CD4-positive, alpha-beta T cell treated with Interleukin-17A for 4 hours (primary cell): ENCODE measurements at places on chromosomes 3 and 15.

- DNase-seq: peak; percentile 59
Measured at GRCh38 chr3:48655606-48656005, 7.1 kb downstream of the CELSR3 start.

- no peak for DNase-seq
Measured at GRCh38 chr3:128100161-128100560, 23.5 kb downstream of the RUVBL1 start.

GRCh38 chr3:132457286-132457685, 40.0 kb downstream of the DNAJC13 start:
- DNase-seq: no peak

GRCh38 chr3:155957412-155957880, 87.0 kb downstream of the GMPS start:
- no peak for DNase-seq

DNA sequence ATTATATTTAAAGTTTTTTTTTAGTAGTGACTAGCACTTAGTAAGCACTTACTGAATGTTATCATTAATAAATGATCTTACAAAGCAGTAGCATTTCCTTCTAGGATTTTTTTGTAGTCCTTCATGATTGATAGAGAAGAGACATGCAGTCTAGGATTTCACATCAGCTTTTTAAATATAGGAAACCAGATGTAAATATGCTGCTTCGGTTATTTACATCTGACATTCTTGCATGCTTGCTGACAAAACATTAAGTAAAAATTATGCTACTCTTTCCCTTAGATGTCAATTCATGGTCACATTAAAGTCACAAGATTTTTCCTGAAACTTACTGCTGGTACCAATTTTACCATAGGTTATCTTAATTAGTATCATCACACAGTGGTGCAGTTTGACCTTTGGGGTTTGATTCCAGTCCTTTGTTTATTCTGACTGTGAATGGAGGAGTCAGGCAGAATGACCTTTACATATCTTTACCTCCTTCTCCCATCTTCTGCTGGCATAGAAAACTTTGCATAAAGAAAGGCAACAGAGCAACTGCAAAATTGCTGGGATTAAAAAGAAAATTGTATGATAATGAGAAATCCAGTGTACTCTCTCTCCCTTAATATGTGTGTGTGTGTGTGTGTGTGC, 286.5 kb downstream of the LPP start:
- DNase-seq: no peak

- DNase-seq: no peak
Measured at GRCh38 chr3:170572665-170573253, 13.1 kb downstream of the SLC7A14 start.

DNA sequence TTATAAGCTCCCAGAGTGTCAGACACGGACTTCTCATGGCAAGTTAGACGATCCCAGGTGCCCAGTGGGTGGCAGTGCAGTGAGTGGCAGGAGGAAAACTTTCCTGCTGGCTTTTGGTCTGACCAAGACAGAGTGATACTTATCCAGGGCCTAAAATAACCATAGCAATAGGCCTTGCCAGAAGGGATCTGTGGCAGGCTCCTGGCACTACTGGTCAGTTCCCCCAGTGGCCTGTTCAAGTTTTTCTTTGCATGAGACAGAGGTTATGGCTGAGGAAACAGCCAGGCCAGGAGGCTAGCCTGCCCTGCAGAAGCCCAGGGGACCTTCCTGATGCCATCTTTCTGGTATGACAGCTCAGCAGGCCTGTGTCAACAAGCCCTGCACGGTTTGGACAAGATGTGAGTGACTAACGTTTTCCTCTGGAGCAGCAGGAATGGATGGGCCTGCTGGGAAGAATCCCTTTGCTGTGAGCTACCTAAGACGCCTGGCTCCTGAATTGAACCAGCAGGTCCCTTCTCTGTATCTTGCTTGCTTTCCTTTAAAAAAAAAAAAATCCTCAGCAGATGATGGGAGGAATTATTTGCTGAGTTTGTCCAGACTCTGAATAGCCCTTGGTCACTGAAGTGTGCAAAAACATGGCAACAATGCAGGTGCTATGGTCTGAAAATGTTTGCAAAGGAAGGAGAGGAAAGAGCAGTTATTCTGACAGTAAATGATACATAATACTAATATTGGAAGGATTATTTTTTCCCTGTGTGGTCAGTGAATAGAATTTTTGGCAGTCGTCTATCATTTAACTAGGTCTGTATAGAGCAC, 18.0 kb downstream of the SCG5 start:
- DNase-seq: no peak

GRCh38 chr15:100309109-100310040, 32.4 kb downstream of the ADAMTS17 start:
- DNase-seq: no peak

DNA sequence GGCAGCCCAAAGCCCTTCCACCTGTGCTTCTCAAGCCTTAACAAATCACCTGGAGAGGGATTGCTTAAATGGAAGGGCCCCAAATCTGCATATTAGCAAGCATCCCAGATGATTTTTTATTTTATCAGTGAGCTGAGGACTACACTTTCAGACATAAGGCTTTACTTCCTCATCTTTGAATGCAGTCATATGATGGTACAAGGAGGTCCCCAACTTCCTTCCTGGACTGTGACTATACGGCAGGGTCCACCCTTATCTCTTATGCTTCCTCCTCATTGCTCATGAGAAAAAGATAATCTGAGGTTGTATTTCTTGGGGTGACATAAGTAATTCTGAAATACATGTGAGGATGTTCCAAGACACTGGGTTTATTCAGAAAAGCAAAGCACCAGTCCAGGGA, 13.7 kb upstream of the HEG1 start:
- no peak for DNase-seq

DNA sequence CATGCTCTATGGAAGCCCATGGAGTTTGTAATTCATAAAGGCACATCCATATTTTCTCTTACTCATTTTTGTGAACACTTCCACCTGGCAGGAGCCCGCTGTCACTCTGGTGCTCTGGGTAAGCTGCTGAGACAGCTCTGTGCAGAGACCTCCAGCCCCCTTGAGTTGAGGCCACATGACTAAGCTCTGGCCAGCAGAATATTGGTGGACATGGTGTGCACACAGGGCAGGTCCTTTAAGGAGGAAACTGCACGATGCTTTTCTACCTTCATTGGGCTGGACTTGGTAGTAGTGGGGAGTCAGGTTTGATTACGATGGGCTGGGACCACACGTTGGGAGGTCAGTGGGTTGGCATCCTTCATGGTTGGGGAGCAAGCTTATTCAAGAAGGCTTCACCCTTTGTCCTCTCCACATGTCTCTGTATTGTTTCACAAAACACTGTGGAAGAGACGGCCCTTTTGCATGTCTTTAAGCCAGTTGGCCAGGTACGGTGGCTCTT, 29.0 kb downstream of the CCNB2 start:
- no peak for DNase-seq

GRCh38 chr3:46668591-46668990, 24.9 kb downstream of the ALS2CL start:
- DNase-seq: no peak

DNA sequence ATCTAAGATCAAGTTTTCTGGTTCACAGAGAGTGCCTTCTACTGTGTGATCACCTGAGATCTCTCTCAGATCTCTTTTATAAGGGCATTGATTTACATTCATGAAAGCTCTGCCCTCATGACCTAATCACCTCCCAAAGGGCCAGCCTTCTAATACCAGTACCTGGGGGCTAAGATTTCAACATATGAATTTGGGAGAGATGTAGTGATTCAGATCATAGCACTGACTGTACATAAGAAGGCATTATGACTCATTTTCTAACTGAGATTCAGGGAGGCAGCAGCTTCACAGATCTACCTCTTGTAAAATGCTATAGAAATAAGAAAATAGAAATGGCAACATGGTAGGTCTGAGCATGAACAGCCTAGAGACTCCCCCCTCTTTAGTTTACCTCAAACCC, 39.6 kb downstream of the VGLL3 start:
- DNase-seq: no peak

DNA sequence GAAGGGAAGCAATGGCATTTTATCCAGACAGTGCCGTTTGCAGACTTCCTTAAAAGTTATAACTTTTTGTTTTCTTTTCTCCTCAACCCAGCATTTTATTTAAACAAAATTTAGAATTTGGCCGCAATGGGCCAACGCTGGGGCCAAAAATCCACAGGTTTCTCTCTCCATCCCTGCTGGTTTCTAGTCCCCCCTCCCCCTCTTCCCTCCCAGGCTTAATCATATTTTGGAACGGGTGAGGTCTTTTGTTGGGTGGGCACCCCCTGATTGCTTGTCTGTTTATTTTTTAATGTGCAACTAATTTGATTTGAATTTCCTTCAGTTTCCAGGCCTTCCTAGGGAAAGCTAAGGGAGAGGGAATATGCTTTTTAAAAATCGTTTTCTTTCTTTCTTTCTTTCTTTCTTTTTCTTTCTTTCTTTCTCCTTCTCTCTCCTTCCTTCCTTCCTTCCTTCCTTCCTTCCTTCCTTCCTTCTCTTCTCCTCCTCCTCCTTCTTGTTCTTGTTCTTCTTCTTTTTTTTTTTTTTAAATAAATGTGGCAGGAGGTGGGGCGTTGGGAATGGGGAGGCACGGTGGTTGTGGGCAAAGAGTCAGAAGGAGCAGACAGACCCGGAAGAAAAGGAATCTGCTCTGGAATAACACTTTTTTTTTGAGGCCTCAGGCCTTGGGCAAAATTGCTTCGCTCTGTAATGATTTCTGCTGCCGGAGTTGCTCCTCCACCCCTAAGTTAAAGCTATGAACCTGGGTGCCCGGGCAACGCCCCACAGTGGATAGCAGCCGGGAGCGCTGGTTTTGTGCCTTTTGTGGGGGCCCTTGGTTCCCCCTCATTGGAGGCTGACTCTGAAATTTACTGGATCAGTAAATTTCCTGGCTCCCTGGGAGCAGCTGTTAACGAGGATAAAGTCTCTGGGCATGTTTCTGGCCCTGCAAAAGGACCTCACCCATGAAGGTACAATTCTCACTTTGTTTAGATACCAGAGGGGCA, 1.9 kb downstream of the FNDC3B start:
- no peak for DNase-seq

- DNase-seq: no peak
Measured at GRCh38 chr3:103684904-103685303, 1250.1 kb downstream of the ZPLD1 start.

GRCh38 chr3:125395091-125395490, 20.0 kb upstream of the ZNF148 start:
- DNase-seq: no peak

DNA sequence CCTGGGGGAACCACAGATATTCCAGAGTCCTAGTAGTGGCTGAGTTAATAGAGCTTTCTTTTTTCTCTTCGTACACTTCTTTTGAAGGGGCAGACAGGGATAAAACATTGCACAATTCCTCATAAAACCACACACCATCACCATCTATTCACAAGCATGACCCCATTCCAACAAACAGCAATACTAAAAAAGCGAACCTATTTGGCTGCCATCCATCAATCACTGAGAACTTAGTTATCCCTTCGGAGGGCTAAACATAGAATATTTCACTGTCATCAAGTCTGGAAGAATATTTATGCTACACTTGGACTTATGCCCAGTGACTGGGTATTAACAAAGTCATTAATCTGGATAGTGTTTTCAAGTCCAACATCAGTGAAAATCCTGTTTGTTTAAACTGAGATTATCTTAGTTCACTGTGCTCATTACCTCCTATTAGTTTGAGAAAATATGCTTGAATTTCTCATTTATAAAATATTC, 80.3 kb upstream of the PRTG start:
- no peak for DNase-seq

DNA sequence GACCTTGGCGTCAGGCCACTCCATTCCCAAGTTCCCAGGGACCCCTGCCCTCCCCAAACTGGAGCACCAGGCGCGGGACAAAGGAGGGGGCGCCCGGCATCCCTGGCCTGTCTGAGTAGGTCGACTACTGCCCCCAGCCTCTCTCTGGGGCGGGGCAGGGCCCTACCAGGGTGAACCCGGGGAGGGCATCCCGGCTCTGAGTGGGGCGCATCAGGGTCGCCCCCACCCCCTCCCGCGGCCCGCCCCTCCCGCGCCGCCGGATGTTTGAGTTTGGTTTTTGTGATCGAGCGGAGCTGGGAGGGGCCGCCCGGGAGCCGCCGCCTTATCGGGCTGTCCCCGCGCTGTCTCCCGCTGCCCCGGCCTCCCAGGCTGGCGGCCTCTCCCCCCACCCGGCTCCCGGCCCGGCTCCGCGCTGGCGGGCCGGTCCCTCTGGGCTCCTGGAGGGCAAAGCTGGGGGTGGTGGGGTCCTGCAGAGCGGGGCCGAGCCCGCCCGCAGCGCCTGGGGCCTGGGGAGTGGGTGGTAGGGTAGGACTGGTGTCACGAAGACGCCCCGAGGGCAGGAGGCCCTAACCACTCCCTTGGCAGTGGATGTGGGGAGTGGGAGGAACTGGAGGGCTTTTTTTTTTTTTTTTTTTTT, 47.2 kb upstream of the SMAD6 start:
- peak; percentile 71 for DNase-seq

DNA sequence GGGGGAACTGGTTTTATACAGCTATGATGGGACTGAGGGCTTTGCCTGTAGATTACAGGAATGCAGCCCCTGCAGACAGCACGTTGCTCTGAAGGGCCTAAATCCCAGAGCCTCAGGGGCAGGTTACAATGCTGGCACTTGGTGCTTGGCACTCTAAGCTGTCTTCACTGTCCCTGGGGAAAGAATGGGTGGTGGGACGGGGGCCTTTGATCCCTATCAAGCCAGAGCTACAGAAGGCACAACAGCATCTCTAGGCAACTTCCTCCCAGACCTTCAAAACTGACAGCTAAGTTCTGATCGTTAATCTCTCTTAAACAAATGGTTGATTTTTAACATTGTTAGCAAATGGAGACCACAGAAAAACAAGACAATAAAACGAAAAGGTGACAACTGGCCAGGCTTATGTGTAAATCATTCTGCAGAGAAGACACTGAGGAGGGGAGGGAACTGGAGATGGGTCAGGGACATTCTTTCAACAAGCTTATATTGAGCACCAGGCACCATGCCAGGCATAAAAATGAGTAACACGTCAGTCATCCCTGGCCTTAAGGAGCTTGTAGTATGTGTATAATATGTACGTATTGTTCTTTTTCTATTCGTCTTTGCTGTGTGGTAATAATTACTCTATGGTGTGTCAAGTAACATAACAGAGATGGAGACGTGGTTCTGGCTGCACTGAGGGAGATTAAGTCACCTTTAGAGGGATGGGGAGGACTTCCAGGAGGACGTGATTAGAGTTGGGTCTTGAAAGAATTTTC, 49.1 kb downstream of the CA12 start:
- no peak for DNase-seq

DNA sequence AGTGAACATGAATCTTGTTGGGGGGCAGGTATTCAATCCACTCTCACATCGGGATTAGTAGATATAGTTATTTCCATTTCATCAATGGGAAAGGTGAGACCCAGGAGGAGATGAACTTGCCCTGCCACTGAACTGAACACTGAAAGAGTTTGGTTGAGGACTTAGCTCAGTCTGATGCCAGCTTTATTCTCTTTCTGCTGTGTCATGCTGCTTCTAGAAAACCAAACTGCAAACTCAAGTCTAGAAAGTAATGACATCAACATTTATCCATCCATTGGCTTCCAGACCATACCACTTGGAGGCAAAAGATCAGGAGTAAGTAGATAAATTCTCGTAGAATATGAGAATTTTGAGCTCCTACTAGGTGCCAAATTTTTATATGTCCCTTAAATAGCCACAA, 288.0 kb upstream of the CTNNB1 start:
- no peak for DNase-seq
